Gastrocnemius medialis (tissue), 4 donors: ENCODE measurements at places on chromosomes 13 and 19. TPM values are rescaled to one million over a fixed set of nuclear protein-coding genes. Genes with fewer than 3 reads are reported as not detected.

GRCh38 chr13:21823416-21823815, 152.5 kb downstream of the FGF9 start:
- no peaks in the 10 kb centered on the region for H3K27me3 ChIP-seq
- DNase-seq = no peak
- H3K4me1 ChIP-seq = no peaks in the 10 kb centered on the region
- no peak overlapping the region for H3K4me3 ChIP-seq
- H3K36me3 ChIP-seq = no peaks in the 10 kb centered on the region
- H3K27ac ChIP-seq = no peak overlapping the region

GRCh38 chr13:79341202-79341601, 64.9 kb downstream of the RBM26 start:
- no peak overlapping the region for H3K27ac ChIP-seq
- no peaks in the 10 kb centered on the region for H3K27me3 ChIP-seq
- no peak overlapping the region for H3K4me3 ChIP-seq
- DNase-seq = no peak
- H3K36me3 ChIP-seq = peaks cover 81% of the 10 kb centered on the region

GRCh38 chr13:45943965-45944364, 92.4 kb upstream of the SIAH3 start:
- no peak for DNase-seq
- H3K36me3 ChIP-seq = no peaks in the 10 kb centered on the region
- no peaks in the 10 kb centered on the region for H3K27me3 ChIP-seq
- no peak overlapping the region for H3K27ac ChIP-seq
- H3K4me1 ChIP-seq = no peaks in the 10 kb centered on the region

DNA sequence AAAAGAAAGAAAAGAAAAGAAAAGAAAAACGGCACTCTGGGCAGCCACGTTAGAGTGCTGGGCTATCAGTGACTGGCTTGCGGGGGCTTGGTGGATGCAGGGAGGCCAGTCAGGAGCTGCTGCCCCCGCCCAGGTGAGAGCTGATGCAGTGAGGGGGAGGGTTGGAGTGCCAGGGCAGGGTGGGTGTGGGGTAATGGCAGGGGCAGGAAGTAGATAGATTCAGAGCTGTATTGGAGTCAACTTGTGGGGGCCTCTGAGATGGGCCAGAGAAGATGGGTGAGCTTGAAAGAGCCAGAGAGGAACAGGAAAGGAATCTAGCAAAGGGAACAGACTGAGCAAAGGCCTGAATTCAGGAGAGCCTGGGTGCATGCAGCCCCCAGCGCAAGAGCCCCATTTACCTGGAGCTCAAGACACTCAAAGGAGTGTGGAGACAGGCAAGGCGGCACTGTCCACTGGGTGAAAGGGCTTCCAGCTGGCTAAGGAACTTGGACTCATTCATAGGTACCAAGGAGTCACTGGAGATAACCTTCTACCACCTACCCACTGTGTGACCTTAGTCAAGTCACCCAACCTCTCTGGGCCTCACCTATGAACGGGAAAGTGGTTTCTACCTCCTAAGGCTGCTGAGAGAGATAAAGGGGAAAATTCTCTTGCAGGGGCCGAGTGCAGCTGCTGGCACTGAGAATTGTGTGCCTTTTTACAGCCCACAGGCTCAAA, 20.2 kb downstream of the VSTM2B start:
- no peaks in the 10 kb centered on the region for H3K4me1 ChIP-seq
- no peaks in the 10 kb centered on the region for H3K27me3 ChIP-seq
- H3K36me3 ChIP-seq = no peaks in the 10 kb centered on the region
- no peak overlapping the region for H3K4me3 ChIP-seq
- no peak for DNase-seq

GRCh38 chr19:1882089-1882785, 3.1 kb downstream of the ABHD17A start:
- H3K4me1 ChIP-seq = peaks cover 29% of the 10 kb centered on the region
- no peak for DNase-seq
- H3K4me3 ChIP-seq = peak overlapping the region; percentile 98
- H3K27ac ChIP-seq = peak overlapping the region; percentile 82
- H3K36me3 ChIP-seq = no peaks in the 10 kb centered on the region

DNA sequence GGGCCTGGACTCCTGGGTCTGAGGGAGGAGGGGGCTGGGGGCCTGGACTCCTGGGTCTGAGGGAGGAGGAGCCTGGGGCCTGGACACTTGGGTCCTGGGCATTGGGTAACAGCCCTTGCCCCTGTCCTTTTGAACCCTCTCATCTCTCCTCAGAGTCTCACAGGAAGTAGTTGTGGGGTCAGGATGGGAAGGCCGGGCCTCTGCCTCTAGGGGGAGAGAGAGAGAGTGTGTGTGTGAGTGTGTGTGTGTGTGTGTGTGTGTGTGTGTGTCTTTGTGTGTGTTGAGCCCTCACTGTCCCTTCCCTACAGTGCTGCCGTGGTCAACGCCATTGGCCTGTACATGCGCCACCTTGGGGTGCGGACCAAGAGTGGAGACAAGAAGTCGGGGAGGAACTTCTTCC, 10.9 kb downstream of the ARHGEF1 start:
- DNase-seq = no peak
- H3K36me3 ChIP-seq = peaks cover 55% of the 10 kb centered on the region
- H3K4me3 ChIP-seq = no peak overlapping the region
- no peak overlapping the region for H3K27ac ChIP-seq
- no peaks in the 10 kb centered on the region for H3K4me1 ChIP-seq

DNA sequence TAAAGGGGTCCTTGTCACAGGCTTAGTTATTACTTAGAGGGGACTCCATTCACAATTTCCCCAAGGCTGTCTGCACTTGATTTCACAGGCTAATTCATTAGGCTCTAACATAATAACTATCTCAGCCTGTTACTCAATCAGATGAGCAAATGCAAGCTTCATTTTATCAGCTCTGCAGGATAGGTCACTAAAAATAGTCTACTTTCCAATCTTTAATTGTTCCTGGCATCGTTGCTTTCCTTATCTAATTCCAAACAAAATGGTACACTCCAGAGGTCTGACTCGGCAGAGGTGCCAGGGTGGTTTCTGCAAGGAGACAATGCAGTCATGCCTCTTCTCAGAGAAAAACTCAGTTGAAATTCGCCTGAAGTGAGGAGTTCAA, 69.7 kb upstream of the SLC15A1 start:
- no peaks in the 10 kb centered on the region for H3K27me3 ChIP-seq
- DNase-seq = no peak
- peaks cover 22% of the 10 kb centered on the region for H3K36me3 ChIP-seq

DNA sequence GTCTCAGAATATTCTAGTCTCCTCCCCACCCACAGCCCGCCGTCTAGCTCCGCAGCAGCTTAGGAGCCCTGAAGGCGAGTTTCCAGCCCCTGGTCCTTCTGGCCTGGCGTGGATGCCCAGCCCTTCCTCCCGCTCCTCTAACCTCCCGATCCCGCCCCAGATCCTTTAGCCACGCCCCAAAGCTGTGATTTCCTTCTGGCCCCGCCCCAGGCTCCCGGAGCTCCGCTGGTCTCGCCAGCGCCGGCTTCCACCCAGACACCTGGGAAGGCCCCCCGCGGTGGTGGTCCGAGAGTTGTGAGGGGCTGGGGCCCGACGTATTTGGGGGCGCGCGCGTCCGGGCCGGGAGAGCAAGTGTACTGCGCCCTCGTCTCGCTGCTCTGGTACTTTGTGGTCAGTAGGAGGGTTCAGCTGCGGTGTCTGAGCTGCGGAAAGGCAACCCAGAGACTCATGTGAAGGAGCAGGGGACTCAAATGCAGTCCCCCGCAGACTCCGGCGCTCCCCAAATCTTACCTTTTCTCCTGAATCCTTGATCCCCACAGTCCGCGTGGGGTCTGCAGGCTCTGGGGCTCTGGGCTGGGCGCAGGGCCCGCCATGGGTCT, at the start of gene CGB7:
Gene CGB7, minus strand, starts transcription at position 114 of the 599 bp plus-strand sequence. CDS start 2,374 bp downstream, outside the sequence.
- peak within 1 kb of the TSS; percentile 49 for H3K4me3 ChIP-seq
- H3K36me3 ChIP-seq = no peaks in the 10 kb centered on the region
- H3K4me1 ChIP-seq = peaks cover 6% of the 10 kb centered on the region
- no peaks in the 10 kb centered on the region for H3K27me3 ChIP-seq

DNA sequence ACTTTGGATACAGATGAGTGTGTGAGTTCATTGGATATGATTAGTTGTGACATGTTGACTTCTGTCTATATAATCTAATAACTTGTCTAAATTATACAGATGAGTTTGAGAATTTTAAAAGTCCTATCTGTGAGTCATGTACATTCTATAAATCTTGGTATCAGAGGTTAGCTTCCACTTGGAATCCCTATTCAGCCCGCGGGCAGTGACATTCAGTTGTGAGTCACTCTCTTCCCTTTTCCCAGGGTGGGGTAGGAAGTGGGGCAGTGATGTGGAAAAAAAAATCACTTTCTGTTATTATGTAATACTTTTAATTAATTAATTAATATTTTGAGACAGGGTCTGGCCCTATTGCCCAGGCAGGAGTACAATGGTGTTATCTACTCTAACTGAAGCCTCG, 33.0 kb upstream of the ZNF808 start:
- no peak for DNase-seq
- H3K27ac ChIP-seq = no peak overlapping the region
- H3K27me3 ChIP-seq = peaks cover 4% of the 10 kb centered on the region
- H3K4me1 ChIP-seq = no peaks in the 10 kb centered on the region

DNA sequence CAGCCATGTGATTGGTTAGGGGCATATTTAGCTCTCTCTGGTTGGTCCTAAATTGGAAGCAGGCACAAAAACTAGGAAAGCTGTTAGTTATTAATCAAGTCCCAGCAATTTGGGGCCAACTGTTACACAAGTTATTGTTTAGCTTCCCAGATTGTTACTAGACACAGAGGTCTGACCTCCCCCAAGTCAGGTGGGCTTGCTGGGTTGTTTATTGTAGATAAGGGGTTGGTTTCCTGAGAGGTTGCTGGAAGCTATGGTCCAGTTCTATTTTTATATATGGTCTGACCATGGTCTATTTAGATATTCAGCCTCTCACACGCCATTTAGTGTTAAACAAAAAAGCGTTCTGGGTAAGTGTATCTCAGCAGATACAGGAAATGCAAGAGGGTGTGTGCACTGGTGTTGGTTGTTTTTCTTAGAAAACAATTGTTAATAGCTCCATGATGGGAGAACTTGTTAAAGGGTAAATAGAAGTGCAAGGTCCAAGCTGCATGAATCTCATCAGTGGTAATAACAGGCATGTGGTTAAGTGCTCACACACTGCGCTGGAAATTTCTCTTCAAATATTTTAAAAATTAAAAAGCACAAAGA, 150.0 kb downstream of the RAP2A start:
- no peak for DNase-seq
- no peak overlapping the region for H3K4me3 ChIP-seq
- no peaks in the 10 kb centered on the region for H3K4me1 ChIP-seq
- H3K36me3 ChIP-seq = no peaks in the 10 kb centered on the region
- no peak overlapping the region for H3K27ac ChIP-seq
- no peaks in the 10 kb centered on the region for H3K27me3 ChIP-seq

GRCh38 chr19:49953416-49953815, 7.6 kb downstream of the SIGLEC11 start:
- H3K4me1 ChIP-seq = no peaks in the 10 kb centered on the region
- H3K4me3 ChIP-seq = no peak overlapping the region
- H3K36me3 ChIP-seq = no peaks in the 10 kb centered on the region
- peaks cover 7% of the 10 kb centered on the region for H3K27me3 ChIP-seq
- no peak overlapping the region for H3K27ac ChIP-seq
- no peak for DNase-seq

DNA sequence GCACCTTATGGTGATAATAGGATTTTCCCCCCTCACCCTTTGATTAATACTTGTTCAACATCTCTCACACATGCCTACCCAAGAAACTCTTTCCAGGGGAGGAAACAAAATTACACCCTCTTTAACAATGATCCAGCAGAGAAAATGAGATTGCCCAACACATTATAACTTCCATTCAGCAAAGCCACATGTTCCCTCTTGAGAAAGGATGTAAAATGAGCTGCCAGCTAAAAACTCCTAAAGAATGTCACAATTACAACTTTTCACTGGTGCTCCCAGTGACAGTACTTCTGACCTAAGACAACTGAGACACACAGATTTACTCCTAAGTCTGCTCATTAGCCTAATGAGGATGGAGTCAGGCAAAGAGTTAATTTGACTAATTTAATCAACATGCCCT, 621.4 kb downstream of the DIAPH3 start:
- no peaks in the 10 kb centered on the region for H3K27me3 ChIP-seq
- no peaks in the 10 kb centered on the region for H3K36me3 ChIP-seq
- H3K27ac ChIP-seq = no peak overlapping the region
- H3K4me3 ChIP-seq = no peak overlapping the region
- no peaks in the 10 kb centered on the region for H3K4me1 ChIP-seq

GRCh38 chr19:44737238-44738071, 11.1 kb upstream of the BCL3 start:
- no peak overlapping the region for H3K27ac ChIP-seq
- DNase-seq = no peak
- H3K36me3 ChIP-seq = no peaks in the 10 kb centered on the region
- H3K4me3 ChIP-seq = no peak overlapping the region

DNA sequence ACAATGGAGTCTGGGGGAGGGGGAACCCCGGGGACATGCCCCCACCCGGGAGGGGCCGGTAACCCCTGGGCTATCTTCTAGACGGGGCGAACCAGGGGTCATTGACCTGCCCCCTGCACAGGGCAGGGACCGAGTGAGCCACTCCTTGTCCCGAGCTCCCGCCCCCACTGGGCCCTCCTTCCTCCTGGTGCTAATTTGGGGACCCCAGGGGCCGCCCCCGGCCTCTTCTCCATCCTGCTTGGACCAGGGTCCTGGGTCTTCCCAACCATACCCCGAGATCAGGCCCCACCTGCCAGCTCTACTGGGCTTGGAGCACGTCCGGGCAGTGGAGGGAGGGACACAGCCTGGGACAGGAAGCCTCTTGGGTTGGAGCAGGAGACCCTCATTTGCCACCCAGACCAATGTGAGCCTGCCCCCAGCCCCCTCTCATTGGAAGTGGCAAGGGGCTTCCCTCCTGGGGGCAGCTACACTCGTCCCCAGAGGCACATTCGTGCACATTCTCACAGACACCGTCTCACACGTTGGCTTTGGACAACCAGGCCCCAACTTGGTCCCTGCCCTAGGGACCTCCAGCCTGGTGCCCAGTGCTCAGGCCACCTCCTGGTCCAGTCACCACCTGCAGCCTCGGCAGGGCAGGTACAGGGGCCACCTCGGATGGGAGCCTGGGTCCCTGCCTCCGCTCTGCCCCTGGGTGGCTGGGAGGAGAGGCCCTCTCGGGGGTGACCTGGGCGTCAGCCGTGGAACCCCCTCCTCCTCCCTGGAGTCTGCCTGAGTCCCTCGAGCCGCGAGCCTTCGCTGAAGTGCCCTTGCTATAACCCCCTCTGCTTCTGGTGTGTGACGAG, 3.3 kb upstream of the MISP start:
- H3K4me3 ChIP-seq = no peak overlapping the region
- DNase-seq = no peak
- H3K36me3 ChIP-seq = no peaks in the 10 kb centered on the region

- peaks cover 32% of the 10 kb centered on the region for H3K4me1 ChIP-seq
- H3K27ac ChIP-seq = peak overlapping the region; percentile 99
- H3K4me3 ChIP-seq = peak overlapping the region; percentile 87
- peak; percentile 65 for DNase-seq
- H3K27me3 ChIP-seq = no peaks in the 10 kb centered on the region
Measured at GRCh38 chr19:56120371-56121179, 520 bp downstream of the ZNF787 start.

GRCh38 chr13:70580825-70581224, 472.6 kb upstream of the KLHL1 start:
- H3K27me3 ChIP-seq = no peaks in the 10 kb centered on the region
- H3K27ac ChIP-seq = no peak overlapping the region
- H3K4me1 ChIP-seq = no peaks in the 10 kb centered on the region

ZNF570 gene
- total RNA-seq = 2.3 TPM

CD70 gene
- total RNA-seq = not detected

SMIM44 gene
- total RNA-seq = not detected

ACER1 gene
- total RNA-seq = not detected

GRK1 gene
- total RNA-seq = 0.10 TPM

LAIR1 gene
- total RNA-seq = 3.5 TPM

DOCK6 gene
- 4.7 TPM for total RNA-seq

WDR62 gene
- 2.1 TPM for total RNA-seq

TPTE2 gene
- total RNA-seq = not detected
